Activated CD8-positive, alpha-beta memory T cell treated with anti-CD3 and anti-CD28 coated beads, Interleukin-2, amount 10 ng/mL, durations not matched to agents 7 days and 5 days (primary cell): ENCODE measurements at places on chromosomes 3 and 15.

GRCh38 chr15:72671525-72671924 is 14.5 kb downstream of the HIGD2B start:
- DNase-seq: no peak

- no peak for DNase-seq
These were observed 21.3 kb downstream of the CHD2 start for GRCh38 chr15:92921215-92922131.

GRCh38 chr3:50615190-50615589 is 1.8 kb upstream of the MAPKAPK3 start:
- no peak for DNase-seq

GRCh38 chr3:197728487-197728886 is 8.2 kb downstream of the RUBCN start:
- no peak for DNase-seq

- DNase-seq: peak; percentile 33
These were observed 53.6 kb upstream of the GATA2 start for GRCh38 chr3:128546646-128547045.

DNA sequence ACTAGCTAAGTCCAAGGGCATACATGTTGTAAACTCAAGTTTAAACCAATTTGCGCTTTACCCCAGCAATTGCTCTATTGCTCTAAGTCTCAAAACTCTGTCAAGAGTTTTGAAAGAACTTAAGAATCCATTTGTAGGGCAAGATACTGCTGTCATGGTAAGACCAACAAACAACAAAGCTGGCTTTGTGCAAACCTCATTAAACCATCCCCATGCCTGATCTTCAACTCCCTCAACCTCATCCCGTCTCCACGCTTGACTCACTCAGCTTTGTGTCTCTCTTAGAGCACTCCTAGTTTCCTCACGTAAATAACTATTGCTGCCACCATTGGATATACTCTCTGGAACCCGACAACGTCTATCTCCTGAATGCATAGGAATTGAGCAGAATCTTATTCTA is 20.6 kb upstream of the ARHGEF26 start:
- DNase-seq: no peak
